ENCODE measurements at places on chromosomes 3 and 15. TPM values are rescaled to one million over a fixed set of nuclear protein-coding genes. Genes with fewer than 3 reads are reported as not detected.
A peak's percentile ranks its signal among the peaks of the same experiment; 100 is the strongest.

DNA sequence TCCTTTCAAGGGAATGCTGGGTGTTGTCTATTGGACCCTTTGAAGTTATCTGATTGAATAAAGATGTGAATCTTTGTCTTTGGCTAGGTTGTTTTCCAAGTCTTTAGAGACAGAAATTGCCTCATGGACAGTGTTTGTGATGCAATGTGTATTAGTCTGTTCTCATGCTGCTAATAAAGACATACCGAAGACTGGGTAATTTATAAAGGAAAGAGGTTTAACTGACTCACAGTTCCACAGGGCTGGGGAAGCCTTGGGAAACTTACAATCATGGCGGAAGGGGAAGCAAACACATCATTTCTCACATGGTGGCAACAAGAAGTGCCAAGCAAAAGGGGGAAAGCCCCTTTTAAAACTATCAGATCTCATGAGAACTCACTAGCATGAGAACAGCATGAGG, 88.8 kb upstream of the PLXND1 start:
- DNase-seq = no peak

UBAP1L gene
- total RNA-seq = 3.3 TPM

DNA sequence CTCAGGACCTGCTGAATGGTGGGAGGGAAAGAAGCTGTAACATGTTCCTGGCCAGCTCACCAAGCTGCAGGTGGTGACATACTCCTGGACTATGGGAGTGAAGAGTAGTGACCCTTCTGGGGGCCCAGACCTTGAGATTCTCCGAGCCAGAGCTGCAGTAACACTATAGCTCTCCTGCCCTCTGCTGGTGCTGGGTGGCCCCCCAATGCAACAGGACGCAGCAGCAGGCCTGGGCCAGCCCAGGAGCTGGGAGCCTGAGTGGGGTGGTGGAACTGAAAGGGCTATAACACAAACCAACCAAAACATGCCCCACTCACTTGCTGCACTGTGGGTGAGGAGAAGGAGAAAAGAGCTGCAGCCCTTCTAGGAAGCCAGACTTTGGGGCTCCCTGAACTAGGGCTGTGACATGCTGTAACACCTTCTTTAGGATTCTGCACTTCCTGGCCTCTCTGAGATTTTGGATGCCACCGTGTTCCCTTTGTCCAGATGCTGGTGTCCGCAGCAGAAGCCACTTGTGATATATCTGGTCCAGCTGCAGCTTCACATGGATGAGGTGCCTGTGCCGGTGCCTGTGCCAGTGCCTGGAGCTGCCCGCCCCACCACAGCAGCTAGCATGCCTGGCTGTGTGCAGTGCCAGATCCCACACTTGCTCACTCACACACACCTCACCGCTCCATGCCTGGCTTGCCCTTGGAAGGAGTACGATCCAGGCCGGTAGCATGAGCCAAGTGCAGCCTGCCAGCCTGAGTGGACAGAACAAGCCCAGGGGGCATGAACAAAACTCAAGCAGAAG, 636.8 kb upstream of the KCNMB2 start:
- no peak for DNase-seq

DNA sequence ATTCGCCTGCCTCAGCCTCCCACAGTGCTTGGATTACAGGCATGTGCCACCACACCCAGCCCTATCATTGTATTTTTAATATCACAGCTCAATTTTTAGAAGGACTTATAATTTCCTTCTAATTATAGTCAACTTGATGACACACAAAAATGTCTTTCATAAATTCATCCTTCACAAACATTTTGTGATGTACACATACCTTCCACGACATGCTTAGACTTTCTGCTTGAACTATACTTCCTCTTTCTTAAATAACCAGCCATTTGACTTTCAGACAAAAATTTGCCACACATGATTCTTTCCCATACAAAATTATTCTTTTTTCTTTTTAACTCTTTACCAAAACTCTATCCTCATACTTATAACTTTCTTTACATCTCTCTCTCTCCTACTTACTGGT, 48.4 kb upstream of the CCK start:
- no peak for DNase-seq

GRCh38 chr15:99590913-99591646, 25.3 kb downstream of the MEF2A start:
- no peak for DNase-seq

- no peak for DNase-seq
Measured at GRCh38 chr3:108311797-108312196, 15.4 kb downstream of the HHLA2 start.

TPRA1 gene
- 29.5 TPM for total RNA-seq

- no peak for DNase-seq
Measured at GRCh38 chr3:54243960-54244682, 121.8 kb downstream of the CACNA2D3 start.

- DNase-seq = no peak
Measured at GRCh38 chr15:89976246-89976600, 24.9 kb upstream of the ZNF710 start.

GRCh38 chr3:49554633-49555265, 472 bp downstream of the BSN start:
- peak; percentile 54 for DNase-seq

GRCh38 chr3:22007368-22007767, 256.4 kb upstream of the ZNF385D start:
- no peak for DNase-seq

ZNF660 gene
- 5.0 TPM for total RNA-seq

DNA sequence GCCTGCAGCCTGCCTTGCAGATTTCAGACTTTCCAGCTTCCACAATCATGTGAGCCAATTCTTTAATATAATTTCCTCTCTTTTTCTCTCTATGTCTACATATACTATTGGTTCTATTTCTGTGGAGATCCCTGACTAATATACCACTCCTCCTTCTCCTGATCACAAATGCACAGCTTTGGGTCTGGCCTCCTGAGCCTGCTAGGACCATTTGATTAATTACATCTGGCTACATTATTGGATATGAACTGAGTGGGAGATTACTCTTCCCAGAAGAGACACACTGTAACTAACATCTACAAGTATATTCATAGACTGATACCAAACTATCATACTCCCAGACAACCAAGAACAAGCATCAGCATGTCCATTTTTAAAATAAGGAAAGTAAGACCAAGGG, 188.9 kb upstream of the LMCD1 start:
- no peak for DNase-seq

- no peak for DNase-seq
Measured at GRCh38 chr3:175554801-175555200, 695.7 kb downstream of the NAALADL2 start.

GRCh38 chr15:41981371-41982132, 9.2 kb upstream of the EHD4 start:
- DNase-seq = peak; percentile 80

DNA sequence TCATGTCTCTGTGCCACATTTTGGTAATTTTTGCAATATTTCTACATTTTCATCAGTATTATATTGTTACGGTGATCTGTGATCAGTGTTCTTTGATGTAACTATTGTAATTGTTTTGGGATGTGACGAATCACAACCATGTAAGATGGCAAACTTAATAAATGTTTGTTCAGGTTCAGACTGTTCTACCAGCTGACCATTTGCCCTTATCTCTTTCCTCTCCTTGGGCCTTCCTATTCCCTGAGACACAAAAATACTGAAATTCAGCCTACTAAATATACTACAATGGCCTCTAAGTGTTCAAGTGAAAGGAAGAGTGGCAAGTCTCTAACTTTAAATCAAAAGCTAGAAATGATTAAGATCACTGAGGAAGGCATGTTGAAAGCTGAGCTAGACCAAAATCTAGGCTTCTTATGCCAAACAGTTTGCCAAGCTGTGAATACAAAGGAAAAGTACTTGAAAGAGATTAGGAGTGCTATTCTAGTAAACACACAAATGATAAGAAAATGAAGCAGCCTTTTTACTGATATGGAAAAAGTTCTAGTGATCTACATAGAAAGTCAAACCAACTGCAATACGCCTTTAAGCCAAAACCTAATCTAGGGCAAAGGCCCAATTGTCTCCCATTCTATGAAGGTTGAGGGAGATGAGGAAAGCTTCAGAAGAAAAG, 952.8 kb downstream of the ROBO1 start:
- no peak for DNase-seq

SYNM gene
- 4.0 TPM for total RNA-seq

DNA sequence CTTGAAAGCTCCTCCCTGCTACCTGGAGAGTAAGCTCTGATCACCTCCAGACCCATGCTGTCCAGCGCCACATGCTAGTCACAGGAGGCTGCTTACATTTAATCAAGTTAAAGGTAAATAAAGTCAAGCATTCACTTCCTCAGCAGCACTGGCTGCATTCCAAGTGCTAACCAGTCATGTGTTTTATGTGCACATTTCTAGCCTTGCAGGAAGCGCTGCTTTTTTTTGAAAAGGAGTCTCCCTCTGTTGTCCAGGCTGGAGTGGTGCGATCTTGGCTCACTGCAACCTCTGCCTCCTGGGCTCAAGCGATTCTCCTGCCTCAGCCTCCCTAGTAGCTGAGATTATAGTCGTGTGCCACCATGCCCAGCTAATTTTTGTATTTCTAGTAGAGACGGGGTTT, 279.2 kb downstream of the GABRG3 start:
- no peak for DNase-seq

CDHR4 gene
- total RNA-seq = not detected

LAMB2 gene
- 450 TPM for total RNA-seq

GOLGA8Q gene
- total RNA-seq = 0.36 TPM

EFCC1 gene
- not detected for total RNA-seq

DNA sequence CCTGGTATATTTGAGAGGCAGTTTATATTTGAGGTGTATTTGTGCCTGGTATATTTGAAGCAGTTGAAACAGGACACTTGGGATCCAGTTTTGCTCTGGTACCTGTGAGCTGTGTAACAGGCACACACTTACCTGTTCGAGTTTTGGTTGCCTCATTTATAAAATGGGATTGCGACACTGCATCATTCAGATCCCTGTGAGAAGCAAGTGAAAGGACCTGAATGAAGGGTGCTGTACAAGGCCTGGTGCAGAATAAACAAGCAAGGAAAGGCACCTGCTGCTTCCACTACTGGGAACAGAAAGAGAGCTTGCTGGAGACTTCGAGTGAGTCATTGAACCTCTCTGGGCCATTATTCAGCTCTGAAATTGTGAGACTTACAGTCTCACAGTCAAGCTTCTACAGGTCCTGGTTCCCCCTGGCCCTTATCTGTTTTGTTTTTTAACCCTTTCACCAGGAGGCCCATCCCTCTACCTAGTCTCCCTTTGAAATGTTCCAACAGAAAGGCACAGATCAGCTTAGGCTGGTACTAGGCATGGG, 11.5 kb downstream of the FETUB start:
- DNase-seq = no peak

- DNase-seq = peak; percentile 1
Measured at GRCh38 chr3:192169332-192169915, 557.9 kb downstream of the FGF12 start.

DNA sequence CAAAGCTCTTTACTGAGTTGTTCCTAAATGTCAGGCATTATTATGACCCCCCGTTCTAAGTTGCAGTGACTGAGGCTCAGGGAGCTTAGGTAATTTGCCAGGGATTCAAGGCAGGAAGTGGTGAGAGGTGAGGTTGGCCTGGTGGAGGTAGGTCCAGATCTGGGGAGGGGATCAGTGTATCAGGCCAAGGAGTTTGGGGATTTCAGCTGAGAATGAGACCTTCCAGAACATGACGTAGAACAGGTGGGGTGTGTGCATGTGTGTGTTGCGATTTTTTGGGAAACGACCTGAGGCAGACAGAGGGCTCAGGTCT, 41.1 kb upstream of the MRPS22 start:
- DNase-seq = no peak

GRCh38 chr3:71356265-71356664, 227.3 kb downstream of the FOXP1 start:
- DNase-seq = no peak

MYEF2 gene
- 0.88 TPM for total RNA-seq

DNA sequence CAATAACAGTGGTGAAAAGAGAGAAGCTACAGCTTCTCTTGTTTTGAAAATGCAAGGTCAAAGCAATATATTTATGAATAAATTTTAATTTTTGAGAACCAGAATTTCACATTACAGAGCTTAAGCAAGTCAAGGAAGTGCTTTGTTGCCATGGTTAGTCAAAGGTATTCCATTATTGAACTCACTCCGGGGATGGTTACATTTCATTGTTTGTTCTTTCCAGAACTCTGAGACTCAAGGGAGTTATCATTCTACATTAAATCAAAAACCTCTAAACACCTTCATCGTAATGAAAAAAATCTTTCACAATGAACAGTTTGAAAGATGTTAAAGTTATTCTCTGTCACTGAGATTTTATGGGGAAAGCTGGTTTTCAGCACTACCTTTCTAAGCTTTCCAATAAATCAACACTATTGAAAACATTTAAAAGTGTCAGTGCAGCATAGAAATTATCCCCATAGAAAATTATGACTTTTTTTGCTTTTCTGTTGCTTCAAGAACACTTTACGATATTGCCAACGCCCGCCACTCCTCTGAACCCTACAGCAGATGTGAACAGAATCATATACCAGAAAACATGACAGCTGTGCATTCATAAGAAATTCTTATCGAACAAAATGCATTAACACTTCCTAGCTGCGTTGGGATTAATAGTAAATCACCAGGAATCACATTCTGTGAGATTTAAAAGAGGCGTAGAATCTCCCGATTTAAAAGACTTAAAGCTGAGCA, 83.0 kb downstream of the OTOL1 start:
- DNase-seq = no peak

ADGRG7 gene
- total RNA-seq = not detected

FOXL2 gene
- under 0.01 TPM for total RNA-seq

ABCC5 gene
- 18.0 TPM for total RNA-seq

DNA sequence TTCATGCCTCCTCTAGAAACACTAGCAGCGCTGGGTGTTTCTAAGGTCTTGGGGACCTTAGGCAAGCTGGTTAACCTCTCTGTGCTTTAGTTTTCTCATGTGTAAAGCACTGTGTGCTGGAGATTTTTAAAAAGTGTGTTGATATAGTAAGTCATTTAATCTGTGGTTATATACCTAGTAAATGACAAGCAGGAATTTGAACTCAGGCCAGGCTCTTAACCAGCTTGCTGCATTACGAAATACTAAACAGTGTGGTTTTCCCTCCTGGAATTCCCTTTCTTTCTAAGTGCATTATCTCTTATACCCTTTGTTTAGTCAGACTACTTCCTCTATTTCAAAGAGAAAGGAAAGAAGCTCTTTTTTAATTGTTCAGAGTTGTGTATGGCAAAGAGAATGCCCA, 26.5 kb downstream of the NEO1 start:
- DNase-seq = peak; percentile 15

VIPR1 gene
- not detected for total RNA-seq

- DNase-seq = no peak
Measured at GRCh38 chr15:59438625-59439290, 772 bp downstream of the FAM81A start.

KCTD6 gene
- total RNA-seq = 8.0 TPM

- DNase-seq = peak; percentile 38
Measured at GRCh38 chr3:89314454-89315098, 207.2 kb downstream of the EPHA3 start.

GRCh38 chr3:150077581-150078247, 107.0 kb upstream of the PFN2 start:
- DNase-seq = no peak

CRYGS gene
- 0.88 TPM for total RNA-seq

GRCh38 chr3:35544976-35545375, 94.3 kb upstream of the ARPP21 start:
- no peak for DNase-seq

SLC2A2 gene
- total RNA-seq = not detected

GRCh38 chr15:57036352-57036751, 117.9 kb downstream of the TCF12 start:
- DNase-seq = no peak

TNFSF10 gene
- total RNA-seq = 3.5 TPM

HIGD2B gene
- not detected for total RNA-seq

- no peak for DNase-seq
Measured at GRCh38 chr15:91456251-91456718, 356.2 kb downstream of the SV2B start.
